CD4-positive, alpha-beta T cell treated with Interleukin-15 for 4 hours (primary cell): ENCODE measurements at places on chromosomes 4 and X.

- no peak for DNase-seq
Observed at GRCh38 chr4:139576219-139576618, 20.2 kb upstream of the SETD7 start.

DNA sequence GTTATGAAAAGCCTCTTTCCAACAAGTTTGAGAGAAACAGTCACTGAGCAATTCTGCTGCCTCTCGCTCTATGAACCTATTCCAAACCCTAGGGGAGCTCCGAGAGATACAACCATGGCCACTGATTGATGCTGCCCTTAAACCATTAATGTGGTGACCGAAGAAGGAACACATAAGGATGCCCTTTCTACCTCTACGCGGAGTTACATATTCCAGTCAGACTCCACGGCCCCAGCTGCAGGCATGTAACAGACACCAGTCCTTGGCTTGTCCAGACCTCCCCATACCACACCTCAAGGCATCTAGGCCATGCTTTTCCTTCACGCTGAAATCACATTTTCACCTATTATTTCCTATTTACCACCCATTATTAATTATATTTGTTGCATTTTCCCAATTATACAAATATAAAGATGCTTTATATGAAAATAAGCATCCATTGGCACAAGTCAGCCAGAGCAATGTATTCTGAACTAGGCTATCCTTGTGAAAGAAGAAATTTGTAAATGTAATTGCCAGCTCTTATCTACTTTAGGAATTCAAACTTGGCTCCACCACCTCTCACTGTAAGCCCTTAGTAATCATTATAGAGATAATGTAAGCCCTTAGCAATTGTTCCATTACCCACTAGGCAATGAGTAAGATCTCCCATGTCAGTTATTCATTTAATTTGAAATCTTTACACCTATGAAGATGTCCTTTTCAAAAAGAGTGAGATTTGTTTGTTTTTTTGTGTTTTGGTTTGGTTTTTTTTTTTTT is 338.4 kb downstream of the NR3C2 start:
- no peak for DNase-seq

DNA sequence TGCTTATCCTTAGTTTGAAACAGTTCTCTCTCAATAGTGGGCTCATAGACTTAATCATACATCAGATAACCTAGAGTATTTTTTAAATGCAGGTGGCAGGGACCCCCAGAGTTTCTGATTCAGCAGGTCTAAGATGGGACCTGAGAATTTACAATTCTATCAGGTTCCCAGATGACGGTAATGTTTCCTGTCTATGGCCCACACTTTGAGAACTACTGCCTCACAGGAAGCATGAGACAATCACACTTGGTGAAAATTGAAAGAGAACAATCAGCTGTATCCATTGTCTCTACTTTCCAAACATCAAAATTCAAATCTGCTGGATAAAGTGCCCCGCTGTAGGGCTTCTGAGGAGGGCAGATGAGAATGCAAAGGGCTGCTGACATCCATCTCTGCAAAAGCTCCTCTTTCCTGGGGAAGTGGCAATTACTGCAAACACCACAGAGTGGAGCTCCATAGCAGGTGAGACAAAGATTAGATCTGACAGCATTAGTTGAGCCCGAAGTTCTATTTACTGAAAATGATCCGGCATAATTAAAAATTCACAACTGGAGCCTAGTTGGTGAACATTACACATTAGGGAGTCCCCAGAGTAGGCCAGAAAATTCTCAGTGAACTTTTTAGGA is 187.8 kb upstream of the MBNL3 start:
- DNase-seq = no peak

DNA sequence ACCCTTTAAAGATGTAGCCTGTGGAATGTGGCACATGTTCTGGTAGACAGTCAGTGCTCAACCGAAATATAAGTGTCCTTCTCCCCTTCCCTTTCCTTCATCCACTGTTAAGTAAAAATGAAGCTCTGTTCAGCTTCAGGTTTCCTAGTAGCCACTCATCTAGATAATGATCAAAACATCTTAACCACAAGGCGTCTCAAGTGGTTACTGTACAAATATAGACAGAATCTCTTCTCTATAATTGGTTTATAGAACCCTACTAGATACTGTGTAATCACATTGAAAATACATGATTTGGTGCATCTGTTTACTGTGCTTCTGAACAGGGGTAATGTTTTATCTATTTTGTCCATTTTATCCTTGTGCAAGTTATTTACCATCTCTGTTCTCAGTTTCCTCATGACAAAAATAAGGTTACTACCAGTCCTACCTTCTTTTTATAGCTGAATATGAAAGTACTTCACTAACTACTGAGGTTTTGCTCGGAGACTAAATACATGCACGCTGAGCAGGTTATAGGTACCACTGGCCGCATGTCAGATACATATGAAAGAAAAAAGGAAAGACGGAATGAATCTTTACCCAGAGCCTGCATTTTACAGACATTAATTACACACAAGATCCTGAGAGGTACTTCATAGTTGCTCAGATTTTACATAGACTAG is 20.3 kb upstream of the SLC25A4 start:
- no peak for DNase-seq

- DNase-seq = no peak
Observed at GRCh38 chrX:130376077-130376476, 9.4 kb downstream of the GPR119 start.

GRCh38 chr4:108152980-108153379 is 15.8 kb downstream of the LEF1 start:
- DNase-seq = no peak

DNA sequence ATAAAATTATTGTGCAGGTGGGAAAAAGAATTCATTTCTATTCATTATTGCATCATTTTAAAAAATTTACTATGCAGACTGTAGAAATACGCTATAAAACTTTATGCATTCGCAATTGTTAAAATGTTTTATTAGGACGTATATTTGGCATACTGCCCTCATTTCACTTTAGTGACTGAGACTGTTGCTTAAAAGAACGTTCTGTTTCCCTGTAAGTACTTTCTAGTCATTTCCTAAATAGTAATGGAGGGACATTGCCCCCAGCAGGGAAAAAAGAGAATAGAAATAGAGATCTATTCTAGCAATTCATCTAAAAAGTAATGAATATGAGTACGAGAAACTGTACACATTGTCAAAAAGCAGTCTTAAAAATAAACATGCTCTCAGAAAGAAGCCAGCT is 1295.8 kb upstream of the TENM3 start:
- no peak for DNase-seq

DNA sequence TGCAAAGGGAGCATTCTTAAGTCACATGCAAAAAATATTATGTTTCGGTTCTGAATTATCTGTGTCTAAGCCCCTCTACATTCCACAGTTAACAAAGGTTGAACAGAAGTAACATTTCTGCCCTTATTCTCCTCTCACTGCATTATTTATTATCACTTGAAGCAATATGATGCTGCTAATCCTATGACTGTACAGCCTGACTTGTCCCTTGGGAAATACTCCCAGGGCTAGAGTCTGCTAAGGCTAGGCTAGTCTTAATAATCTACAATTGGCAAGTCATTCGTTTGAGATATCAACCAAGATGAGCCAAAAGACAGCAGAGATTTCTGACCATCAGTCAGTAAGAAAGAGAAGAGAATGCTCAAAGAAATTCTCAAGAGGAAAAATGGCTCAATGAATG is 226.9 kb upstream of the HCCS start:
- DNase-seq = no peak

- no peak for DNase-seq
Observed at GRCh38 chr4:99047710-99048109, 40.9 kb downstream of the ADH5 start.

DNA sequence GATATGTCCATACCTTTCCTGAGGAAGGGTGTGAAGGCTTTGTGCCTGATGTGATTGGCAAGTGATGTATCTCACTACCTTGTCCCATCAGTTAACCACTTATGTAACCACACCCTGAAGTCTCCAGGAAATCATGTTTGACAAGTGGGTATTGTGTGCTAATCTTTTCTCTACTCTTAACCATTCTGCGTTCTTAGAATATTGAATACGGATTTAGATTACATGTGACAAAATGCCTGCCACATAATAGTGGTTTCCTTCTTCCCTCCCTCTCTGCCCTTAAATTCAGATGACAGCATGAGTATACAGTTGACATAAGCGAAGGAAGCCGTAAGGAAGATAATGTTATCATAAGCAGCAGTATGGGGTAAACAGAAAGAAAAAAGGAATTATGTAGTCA is 108.4 kb downstream of the KLHL8 start:
- DNase-seq = no peak

- no peak for DNase-seq
Observed at GRCh38 chr4:119310826-119311225, 11.1 kb downstream of the FABP2 start.

- no peak for DNase-seq
Observed at GRCh38 chrX:115960440-115961084, 210.0 kb upstream of the AGTR2 start.

DNA sequence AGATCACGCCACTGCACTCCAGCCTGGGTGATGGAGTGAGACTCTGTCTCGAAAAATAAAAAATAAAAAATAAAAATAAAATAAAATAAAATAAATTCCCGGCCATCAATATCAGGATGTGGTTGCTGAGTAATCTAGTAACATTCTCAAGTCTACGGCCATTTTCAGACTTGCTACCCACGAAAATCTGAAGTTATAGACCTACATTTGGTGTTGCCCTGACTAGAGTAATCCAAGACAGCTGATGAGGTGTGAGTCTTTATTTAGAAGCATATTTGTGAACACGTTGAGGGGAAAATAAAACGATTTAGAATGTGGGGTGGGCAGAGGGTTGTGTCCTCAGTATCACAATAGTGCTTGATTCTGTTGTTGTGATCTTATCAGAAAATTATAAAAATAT is 130.2 kb upstream of the MID1 start:
- no peak for DNase-seq

DNA sequence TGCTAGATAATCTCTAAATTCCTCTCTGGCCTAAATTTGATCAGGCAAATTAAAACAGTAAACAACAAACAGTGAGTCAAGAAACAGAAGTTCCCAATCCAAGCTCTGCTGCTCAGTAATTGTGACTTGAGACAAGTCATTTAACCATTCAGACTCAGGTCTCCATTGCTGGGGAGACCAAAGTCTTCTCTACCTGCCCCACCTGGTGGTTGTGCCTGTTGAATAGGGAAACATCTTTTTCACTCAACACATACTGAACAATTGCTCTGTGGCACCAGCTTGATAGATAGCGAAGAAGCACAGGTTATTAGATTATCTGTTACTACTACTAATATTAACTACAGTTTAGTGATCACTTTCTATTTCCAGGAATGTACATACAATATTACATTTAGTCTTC is 112.1 kb upstream of the EOLA2 start:
- DNase-seq = no peak

DNA sequence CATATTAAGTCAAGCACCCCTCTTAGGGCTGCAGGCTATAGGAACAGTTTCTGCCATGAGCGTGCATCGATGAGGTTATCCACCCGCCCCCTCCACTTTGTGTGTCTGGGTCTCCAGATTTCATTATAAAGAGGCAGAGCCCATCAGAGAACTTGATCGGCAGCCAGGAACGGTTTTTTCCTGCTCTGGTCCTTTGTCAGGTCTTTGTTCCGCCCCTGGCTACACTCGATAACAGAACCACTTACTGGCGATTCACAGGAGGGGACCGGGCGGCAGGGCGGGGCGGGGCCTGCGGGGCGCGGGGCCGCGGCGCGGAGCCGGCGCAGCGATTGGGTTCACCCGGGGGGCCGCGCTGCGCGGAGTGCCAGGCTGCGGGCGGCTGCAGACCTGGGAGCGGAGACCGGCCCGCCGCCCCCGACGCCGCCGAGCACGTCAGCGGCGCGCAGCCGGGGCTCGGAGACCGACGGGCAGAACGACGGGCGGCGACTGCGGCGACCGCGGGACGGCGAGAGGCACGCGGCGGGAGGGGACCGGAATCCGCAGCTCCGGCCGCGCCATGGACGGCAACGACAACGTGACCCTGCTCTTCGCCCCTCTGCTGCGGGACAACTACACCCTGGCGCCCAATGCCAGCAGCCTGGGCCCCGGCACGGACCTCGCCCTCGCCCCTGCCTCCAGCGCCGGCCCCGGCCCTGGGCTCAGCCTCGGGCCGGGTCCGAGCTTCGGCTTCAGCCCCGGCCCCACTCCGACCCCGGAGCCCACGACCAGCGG is at the start of gene SLC10A4:
Gene SLC10A4, plus strand, starts transcription at position 338 of the 771 bp plus-strand sequence. Its CDS starts 219 bp downstream, at position 557.
- no peak for DNase-seq

DNA sequence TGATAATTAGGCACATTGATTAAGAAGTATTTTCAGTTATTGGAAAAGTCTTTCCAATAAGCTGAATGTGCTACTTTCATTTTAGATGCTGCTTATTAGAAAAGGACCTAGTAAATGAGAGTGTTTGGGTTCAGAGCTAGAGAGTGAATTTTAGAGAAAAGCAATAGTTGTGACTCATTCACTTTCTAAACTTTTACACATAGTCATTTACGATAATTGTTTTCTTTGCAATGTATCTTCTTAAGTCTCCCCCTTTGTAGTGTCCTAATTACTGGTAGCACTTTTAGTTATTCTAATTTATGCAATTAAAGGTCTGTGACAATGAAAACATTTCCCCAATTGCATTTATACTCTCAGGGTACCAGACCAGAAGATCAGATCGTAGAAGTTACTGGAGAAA is 1.3 kb downstream of the IL21 start:
- DNase-seq = no peak

DNA sequence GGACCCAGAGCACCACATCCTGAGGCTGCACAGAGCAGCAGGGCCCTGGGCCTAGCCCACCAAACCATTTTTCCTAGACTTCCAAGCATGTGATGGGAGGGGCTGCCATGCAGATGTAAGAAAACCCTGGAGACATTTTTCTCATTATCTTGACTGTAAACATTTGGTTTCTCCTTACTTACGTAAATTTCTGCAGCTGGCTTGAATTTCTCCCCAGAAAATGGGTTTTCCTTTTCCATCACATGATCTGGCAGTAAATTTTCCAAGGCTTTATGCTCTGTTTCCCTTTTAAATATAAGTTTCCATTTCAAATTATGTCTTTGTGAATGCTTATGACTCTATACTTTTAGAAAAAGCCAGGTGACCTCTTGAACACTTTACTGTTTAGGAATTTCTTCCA is 945.9 kb upstream of the NDST4 start:
- no peak for DNase-seq

GRCh38 chrX:30217465-30217864 is 2.1 kb downstream of the MAGEB2 start:
- DNase-seq = no peak

DNA sequence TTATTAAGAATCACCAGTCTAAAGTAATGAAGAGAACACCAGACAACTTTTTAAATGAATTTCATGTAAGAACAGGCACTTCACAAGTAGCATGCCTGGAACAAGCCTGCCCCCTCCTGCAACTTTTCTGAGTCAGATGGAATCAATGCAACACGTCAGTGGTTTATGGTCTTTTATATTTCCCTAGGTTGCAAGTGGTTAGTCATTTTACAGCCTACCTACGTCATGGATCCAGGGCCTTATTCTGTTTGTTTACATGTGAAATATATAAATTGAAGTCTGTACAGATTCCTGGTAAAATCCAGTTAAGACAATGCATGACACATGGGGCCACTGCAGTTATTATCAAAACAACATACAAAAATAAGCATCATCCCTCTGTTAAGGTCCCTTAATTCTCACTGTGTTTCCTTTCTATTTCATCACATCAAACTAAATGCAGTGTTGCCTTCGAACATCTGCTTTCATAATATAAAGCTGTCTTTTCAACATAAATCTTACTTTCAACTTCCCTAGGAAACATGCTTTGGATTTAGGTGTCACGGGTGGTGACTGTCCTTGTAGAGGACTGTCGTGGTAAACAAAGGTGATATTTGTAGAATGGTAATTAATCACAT is 309.3 kb downstream of the FRMPD4 start:
- DNase-seq = no peak

- DNase-seq = no peak
Observed at GRCh38 chrX:9770319-9770718, 4.7 kb upstream of the GPR143 start.

GRCh38 chr4:110622841-110623717 is at the start of gene PITX2:
TSS of gene PITX2 (minus strand) at chr4:110623077. CDS start at chr4:110622460, 617 bp downstream.
- DNase-seq = no peak
